Esophagus squamous epithelium (tissue), 5 donors: ENCODE measurements at places on chromosomes 12 and 14.

DNA sequence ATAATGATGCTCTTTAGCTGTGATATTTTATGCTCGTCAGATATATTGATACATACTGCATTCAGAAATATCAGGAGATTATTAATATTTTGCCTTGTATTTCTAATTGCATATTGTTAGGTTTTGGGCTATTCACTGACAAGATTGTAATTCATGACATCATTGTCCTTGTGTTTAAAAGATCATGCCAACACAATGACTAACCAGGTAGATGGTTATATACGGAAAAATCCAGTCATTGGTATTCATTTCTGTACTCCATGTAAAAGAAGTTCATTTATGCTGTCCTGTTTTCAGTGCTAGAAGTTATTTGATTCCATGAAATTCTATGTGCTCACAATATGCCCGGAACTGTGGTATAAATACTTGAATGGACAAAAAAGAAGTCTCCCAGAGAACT lies 107.5 kb downstream of the KITLG start:
- no peak for DNase-seq

- no peak for DNase-seq
These were observed 576.7 kb downstream of the SLC16A7 start for GRCh38 chr12:60172266-60173211.

GRCh38 chr14:62792578-62792977 lies 252.7 kb downstream of the KCNH5 start:
- no peak for DNase-seq

GRCh38 chr12:16150276-16150675 lies 127.2 kb downstream of the SLC15A5 start:
- no peak for DNase-seq

- no peak for DNase-seq
These were observed 14.5 kb upstream of the CCT2 start for GRCh38 chr12:69570545-69571399.

GRCh38 chr12:5081016-5081415 lies 37.3 kb downstream of the KCNA5 start:
- no peak for DNase-seq

DNA sequence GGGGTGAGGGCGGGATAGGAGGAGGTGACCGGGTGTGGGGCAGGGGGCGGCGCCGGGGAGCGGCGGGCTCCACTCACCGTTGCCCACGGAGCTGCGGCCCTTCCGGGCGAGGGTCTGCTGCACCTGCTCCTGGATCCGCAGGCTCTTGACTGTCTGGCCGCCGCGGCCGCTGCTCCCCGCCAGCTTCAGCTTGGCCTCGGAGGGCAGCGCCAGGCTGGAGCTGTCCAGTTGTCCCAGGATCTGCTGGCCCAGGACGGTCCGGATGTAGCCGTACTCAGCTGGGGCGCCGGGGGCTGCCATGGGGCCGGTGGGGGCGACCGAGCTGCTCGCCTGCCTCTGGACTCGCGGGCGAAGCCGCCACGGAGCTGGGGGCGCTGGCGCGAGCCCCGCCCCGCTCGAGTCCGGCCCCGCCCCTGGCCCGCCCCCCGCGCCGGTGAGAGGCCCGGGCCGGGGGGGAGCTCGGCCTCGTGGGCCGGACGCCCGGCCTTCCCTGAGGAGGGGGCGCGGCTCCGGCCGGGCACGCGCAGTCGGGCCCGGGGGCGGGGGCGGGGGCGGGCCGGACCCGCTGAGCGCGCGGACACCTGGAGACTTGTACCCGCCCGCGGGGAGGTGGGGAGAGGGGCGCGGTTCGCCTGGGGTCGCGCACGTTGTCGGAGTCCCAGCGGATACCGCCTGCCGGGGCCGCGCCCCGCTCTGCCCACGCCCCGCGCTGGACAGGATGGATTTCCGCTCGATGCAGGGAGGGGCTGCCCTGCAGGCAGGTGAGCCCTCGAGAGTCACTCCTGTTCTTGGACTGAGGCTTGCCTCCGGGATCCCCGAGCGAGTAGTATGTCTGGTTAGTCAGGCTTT lies at the start of gene PKP2:
PKP2 (minus strand) TSS at position 346 of the 849 bp plus-strand sequence; CDS start at position 300, 46 bp downstream.
- DNase-seq, result no peak

DNA sequence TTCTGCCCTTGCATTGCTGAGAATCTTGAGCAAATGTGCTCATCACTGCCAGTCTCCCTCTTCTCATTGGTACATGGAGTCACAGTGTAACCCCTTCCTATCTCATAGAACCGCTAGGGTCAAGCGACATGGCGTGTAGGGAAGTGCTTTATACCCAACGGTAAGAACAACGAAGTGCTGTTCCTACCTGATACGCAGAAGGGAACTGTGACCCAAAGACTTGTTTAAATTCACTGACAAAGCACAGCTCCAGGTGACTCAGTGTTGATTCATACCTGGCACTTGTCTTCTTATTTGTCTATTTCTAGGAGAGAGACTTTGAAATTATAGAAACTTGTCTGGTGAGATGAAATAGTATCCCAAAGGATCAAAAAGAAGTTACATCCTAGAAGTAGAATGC lies 53.7 kb downstream of the FBXL14 start:
- DNase-seq, result no peak

DNA sequence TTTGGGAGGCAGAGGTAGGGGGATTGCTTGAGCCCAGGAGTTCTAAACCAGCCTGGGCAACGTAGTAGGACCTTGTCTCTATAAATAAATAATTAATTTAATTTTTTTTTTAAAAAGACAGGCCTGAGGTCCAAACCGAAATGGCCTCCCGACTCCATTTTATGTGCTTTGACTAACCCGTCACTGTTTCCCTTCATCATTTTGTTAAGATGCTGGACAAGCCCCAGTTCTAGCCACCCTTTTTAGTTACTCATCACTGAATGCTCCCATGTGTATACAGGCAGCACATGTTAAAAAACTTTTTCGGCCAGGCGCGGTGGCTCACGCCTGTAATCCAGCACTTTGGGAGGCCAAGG lies 83.6 kb upstream of the RESF1 start:
- DNase-seq, result no peak

GRCh38 chr14:61444215-61444768 lies 122.9 kb downstream of the PRKCH start:
- no peak for DNase-seq

- DNase-seq, result no peak
These were observed 155.8 kb downstream of the PDE3A start for GRCh38 chr12:20524113-20524512.

GRCh38 chr14:68979722-68980451 lies 785 bp upstream of the ACTN1 start:
- DNase-seq, result no peak

DNA sequence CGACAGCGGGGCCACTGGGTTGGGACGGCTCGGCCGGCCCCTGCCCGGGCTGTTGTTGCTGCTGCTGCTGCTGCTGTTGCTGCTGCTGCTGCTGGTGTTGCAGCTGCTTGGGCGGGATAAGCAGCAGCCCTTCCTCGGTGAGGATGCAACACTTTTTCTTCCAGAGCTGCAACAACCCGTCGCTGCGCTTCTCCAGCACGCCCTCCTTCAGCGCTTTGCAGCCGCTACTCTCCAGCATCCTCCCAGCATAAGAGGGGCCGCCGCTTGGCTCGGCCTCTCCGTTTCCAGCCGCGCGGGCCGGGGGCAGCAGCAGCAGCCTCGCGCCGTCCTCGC lies 529 bp downstream of the PHLDA1 start:
- no peak for DNase-seq

DNA sequence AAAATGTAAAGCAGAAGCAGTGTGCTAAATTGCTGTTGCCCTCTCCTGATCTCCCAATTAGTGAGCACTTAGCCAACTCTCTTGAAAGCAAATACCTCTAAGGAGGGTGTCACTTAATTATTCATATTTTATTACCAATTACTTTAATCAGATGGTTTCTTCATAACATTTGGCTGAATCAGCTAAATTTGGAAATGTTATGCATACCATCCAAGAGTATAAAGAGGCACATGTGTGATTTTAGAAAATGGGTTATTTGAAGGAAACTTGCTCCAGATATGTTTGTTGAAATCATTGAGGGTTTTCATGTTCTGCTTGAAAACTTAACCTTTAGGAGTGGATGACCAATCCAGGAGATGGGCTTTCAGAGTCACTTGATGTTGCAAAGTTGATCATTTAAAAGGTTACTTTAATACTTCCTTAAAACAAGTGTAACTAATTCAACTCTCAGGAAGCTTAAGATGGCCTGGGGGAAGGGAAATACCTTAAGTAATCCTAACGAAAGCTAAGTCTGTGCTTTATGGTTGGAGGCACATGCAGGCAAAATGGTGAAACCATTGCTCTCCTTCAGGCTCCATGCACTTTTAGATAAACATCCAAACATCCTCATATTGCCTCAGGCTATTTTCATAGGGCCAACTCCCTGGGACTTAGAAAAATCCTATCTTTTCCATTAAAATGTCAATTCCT lies 434.5 kb downstream of the MDGA2 start:
- no peak for DNase-seq

GRCh38 chr12:8742501-8742900 lies 44.7 kb downstream of the RIMKLB start:
- no peak for DNase-seq

- no peak for DNase-seq
These were observed 798 bp downstream of the CCDC198 start for GRCh38 chr14:57492859-57493258.

DNA sequence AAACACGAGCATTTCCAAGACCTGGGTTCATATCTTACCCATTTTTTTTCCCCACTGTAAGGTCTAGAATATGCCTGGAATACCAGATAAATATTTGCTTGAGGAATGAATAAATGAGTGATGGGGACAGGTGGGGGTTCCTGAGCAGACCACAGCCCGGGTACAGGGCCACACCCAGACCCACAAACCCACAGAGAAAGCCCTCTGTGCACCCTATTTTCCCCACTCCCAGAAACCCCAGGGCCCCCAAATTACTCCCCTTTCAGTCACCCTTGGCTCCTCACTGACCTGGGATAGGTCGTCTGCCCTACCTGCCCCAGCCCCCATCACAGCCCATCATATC lies 66.5 kb upstream of the DDX11 start:
- no peak for DNase-seq

GRCh38 chr12:104285740-104286515 lies 17.6 kb upstream of the EID3 start:
- DNase-seq, result no peak

GRCh38 chr14:103840014-103840413 lies 7.4 kb downstream of the PPP1R13B start:
- no peak for DNase-seq

DNA sequence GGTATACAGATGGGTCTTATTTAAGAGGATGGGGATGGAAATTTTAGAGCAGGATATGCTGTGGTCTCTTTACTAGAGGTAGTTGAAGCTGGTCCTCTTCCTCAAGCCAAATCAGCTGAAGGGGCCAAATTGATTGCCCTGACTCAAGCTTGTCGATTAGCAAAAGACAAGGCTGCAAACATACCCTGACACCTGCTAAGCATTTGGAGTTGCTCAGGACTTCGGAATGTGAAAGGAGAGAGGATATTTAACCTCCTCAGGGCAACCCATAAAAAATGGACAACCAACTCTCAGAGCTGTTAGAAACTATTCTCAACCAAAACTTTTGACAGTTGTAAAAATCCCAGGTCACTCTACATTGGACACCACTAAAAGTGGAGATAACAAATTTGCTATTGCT lies 15.6 kb downstream of the PTGDR start:
- no peak for DNase-seq
